Muscle of arm (tissue), 14 donors: ENCODE measurements at places on chromosomes 1 and 21. TPM values are rescaled to one million over a fixed set of nuclear protein-coding genes. Genes with fewer than 3 reads are reported as not detected.

The SHISAL2A gene
- polyA plus RNA-seq, result 4.0 TPM

GRCh38 chr21:40714536-40714935, 132.4 kb downstream of the DSCAM start:
- no peak for DNase-seq

The TSPAN2 gene
- polyA plus RNA-seq, result 18.7 TPM

DNA sequence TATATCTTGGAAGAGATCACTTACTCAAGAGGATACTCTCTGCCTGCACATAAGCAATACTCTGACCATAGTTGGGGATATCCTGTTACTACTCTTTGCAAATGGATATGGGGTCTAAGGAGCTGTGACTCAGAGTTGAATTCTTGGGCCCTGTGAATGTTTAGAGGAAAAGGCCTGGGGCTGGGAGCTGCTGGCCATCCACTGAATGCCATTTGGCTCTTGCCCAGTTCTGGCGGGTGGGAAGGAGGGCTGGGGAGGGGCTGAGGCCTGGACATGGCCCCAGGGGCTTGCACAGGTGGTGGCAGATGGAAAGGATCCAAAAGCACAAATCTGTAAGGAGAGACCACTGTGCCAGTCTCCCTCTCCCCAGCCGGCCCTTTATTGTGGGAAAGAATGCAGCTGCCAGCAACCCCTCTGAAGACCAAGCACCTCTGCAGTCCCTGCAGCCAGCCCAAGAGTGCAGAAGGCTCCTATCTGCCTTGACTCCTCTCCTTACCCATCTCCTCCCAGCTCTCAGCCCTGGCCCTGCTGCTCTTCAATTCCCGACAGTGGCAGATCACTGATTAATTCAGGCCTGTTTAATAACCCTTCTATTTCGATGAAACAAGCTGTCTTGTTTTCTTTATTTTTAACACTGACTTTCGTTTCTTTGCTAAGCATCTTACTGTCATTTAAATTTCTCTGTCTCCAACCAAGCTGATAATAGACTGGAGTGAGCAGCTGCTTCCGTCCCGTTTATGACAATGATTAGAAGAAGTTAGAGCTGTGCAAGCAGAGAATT, 12.1 kb downstream of the PLXNA2 start:
- no peak for DNase-seq

DNA sequence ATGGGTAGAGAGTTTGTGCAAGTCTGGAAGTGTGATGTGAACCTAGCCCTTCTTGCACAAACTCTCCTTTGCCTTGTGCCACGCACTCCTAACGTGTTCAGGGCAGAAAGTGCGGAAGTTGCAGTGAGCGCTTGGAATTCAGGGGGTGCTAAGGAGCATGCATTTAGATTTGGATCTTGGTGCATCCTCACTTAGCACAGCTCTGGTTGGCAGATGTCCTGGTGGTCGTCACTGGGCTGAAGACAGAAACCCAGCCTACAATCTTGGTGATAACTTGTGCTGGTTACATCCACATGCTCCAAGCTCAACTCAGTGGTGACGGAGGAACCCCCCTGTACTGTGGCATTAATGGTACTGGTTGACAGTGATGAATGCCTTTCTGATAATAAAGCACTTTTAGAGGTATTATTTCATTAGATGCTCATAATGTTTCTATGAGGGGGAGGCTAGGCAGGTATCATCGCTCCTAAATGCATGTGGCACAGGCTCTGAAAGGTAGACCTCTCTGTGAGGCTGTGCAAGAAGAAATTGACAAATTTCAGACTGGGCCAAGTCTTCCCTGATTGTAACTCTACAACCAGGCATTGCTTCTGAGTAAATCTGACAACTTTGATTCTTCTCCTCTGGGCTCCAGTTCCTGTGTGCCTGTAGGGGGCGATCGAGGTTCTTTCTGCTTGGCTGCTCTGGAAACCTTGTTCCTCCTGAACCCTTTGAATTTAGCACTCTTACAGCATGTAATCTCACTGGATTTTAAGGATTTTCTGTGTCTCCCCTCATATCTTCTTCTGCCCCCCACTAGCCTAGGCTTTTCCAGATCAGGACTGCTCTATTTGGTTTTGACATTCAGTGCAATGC, 40.6 kb downstream of the MAPKAPK2 start:
- no peak for DNase-seq

The IFT25 gene
- 36.0 TPM for polyA plus RNA-seq

DNA sequence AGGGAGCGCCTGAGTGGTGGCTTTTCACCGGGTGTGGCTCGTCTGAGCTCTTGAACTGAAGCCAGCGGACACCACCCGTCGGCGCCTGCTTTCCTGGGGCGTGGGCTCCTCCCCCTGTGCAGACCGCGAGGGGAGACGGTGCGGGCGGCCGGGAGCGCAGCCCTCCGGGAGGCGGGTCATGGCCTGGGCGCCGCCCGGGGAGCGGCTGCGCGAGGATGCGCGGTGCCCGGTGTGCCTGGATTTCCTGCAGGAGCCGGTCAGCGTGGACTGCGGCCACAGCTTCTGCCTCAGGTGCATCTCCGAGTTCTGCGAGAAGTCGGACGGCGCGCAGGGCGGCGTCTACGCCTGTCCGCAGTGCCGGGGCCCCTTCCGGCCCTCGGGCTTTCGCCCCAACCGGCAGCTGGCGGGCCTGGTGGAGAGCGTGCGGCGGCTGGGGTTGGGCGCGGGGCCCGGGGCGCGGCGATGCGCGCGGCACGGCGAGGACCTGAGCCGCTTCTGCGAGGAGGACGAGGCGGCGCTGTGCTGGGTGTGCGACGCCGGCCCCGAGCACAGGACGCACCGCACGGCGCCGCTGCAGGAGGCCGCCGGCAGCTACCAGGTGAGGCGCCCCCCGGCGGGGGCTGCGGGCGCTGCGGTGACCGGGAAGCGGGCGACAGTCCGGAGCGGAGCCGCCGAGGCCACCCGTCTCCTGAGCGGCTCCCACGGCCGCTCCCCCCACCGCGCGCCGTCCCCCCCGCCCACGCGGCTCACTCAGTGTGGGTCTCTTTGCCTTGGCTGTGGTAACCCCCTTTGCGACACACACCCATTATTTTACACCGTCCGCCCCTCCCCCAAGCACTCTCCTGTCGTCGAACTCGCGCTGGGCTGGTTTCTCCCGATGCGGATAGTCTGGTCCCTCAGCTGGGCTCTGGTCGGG, at the start of gene TRIM58:
Gene TRIM58 (plus strand): TSS at position 119 of the 916 bp plus-strand sequence. CDS start 60 bp downstream, at position 179.
- DNase-seq, result no peak

DNA sequence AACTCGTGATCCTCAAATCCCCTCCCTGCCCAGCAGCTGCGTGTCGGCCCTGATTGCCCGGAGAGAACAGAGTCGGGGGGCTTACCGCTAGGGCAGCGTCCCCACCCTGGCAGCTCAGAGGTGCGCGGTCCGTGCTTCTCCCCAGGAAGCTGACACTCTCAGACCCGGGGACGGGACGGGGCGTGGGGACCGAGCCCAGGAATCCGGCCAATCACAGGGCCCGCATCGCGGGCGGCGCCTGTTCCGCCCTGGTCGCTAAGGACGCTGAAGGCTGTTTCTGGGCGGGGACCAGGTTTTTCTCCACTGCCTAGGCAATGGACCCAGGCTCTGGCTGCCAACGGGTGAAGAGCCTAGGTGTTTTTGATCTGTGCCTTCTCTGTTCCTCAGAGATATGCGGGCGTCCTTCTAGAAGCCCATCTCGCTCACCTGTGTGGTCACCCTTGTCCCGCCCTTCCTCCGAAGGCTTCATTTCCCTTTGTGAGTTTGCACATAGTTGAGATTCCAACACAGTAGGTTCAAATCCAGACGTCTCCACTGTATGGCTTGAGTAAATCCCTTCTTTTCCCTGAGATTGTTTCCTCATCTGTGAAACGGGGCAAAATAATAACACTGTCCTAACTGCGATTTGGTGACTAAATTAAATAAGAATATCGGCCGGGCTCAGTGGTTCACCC, at the start of gene C1orf87:
Gene C1orf87 (minus strand): TSS at position 166 of the 674 bp plus-strand sequence. CDS start 1,127 bp downstream, outside the sequence.
- DNase-seq, result no peak

DNA sequence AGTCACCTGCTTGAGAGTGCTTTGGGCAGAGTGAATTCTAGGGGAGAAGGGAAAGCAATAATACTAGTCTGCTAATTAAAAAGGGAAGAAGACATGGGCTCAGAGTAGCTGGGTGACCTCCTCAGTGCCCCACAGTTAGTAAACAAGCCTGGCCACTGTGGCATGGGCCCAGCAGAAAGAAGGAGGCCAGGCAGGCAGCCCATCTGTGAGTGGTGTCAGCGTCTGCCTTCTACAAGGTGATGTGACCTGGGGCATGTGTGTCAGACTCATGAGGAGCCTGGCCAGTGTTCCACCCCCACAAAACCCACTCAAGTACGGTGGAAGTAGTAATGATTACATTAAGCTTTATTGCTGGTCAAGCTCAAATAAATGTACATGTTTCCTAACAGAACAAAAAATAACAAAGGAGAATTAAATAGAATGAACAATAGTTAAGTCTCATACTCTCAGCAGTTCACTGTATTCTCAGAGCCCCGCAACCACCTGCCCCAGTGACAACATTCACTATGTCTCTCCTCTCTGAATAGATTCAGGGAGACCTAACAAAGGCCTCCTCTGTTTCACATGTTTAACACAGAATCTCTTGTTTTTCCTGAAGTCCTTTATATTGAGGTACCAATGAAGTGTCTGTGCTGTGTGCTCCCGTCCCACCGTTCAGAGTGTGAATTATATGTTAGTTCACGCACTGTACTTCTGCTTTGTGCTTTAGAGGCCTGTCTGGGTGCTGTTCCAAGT, 32.5 kb downstream of the SLC22A15 start:
- DNase-seq, result no peak

- no peak for DNase-seq
Observed at GRCh38 chr1:1721201-1721600, 3.0 kb downstream of the CDK11A start.

- DNase-seq, result no peak
Observed at GRCh38 chr1:180560200-180560867, 1.6 kb downstream of the OVAAL start.

DNA sequence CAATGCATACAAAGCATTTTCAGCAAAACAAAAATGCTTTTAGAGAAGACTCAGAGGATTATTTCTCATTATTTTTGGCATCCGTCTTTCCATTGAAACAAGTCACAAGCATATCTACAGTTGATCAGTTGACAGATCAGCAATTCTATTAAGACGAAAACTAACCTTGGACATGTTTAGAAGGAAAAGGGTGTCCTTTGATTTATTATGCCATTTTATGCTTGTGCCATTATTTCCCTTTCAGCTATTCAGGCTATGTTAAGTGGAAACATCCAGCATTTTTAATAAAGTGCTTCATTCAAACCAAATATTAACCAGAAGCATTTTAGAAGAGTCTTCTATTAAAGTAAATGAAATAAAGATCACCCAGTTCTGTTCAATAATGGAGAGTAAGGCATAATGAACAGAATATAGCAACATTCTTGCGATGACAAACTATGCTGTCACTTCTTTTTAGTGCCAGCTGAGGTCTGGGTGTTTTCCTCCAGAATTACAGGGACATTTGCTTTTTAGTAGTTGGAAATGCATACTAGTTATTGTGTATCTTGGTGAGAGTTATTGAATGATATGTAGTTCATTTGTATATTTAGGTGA, 481.4 kb downstream of the PLA2G4A start:
- DNase-seq, result no peak

DNA sequence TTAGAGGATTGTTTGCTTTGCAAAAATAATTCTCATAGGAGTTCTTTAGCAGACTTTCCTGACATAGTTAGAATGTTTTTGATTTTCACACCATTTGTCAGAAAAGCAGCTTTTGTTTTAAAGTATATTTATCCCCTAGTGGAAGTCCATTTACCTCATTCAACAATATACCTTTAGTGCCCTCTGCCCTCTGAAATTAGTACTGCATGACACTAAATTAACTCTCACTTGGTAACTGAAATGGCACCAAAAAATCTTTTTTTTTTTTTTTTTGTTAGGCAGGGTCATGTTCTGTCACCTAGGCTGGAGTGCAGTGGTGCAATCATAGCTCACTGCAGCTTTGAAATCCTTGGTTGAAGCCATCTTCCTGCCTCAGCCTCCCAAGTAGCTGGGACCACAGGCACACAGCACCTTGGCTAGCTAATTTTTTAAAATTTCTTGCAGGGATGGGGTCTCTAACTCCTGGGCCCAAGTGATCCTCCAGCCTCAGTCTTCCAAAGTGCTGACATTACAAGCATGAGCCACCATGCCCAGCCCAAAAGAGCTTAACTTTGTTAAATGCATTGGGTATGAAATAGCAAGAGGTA, 13.6 kb downstream of the LRRC42 start:
- DNase-seq, result no peak

The DDOST gene
- polyA plus RNA-seq, result 130 TPM

DNA sequence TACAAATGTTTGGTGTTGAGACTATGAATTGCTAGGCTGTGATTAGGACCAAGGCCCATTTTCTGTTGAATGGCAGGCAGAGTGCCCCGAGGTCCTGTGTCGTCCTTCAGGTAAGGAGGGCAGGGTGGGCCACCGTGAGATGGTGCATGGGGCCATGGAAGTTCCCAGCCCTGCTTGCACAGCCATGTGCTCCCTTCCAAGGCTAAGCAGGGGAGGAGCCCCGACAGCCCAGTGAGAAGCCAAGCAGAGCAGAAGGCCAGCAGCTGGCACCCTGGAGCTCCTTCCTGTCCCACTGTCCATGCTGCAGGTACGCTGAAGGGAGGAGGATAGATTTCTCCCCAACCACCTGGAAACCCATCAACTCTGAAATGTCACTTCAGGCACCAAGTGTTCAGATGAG, 8.2 kb upstream of the NUAK2 start:
- no peak for DNase-seq

The SPATA21 gene
- 0.27 TPM for polyA plus RNA-seq

The CD1E gene
- not detected for polyA plus RNA-seq

DNA sequence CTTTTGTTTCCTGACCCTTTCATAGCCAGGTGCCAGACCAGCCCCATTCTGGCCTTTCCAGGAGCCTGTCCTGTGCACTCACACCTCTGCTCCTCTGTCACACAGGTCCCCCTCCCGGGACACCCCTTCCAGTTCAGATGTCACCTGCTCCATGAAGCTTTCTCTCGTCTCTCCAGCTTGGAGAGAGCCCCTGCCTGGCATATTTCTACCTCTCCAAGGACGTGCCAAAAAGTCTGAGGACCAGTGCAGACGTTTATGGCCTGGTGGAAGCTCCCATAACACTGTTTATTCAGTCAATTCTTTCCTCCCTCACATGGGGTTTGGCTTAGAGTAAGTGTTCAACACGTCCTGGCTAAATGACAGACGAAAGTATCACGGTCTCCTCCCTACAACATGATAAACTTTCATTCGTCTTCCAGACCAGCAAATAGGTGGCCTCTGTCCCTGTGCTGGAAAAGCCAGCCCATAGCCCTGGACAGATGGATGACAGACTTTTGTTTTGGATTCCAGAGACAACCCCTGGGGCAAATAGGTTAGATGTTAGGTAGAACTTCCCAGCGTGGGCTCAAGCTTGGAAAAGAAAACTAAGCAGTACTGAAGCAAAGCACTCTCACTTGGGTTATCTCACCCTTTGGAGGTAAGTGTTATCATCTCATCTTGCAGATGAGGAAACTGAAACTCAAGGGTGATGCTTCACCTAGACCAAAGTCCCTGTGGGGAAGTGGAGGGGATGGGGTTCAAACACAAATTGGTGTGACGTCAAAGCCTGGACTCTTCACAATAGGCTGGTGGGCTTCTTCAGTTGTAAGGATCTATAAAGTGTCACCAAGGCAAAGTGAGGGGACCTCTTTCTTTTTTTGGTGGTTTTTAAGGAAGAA, 52.9 kb upstream of the ECE1 start:
- DNase-seq, result no peak

- no peak for DNase-seq
Observed at GRCh38 chr1:3063379-3064295, 5.4 kb upstream of the PRDM16 start.
